Mesendoderm (in vitro differentiated cells): ENCODE measurements at places on chromosomes 11 and 22.

DNA sequence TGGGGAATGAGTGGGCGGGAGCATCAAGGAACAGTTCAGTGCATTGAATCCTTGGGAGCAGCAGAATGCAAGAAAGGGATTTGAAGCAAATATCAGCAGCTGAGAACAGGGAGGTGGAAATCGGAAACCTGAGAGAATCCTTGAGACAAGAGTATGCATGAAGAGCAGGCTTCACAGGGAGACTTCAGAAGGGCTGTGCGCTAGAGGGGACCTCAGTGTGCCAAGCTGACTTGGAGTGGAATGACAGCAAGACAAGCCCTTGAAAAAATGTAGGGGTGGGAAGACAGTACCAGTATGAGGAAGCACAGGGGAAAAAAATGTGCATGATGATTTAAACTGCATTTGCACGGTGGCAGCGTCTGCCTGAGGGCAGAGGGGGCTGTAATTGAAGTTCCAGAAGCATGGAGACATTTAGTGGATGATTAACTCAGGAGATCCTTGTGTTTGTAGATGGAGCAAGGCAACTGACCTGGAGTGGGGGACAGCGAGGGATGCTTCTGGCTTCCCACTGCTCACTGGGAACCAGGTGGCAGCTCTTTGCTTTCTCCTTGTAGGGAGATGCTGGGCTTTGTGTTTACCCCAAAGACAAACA is 204.9 kb upstream of the PLET1 start:
- DNase-seq, result no peak
- no peak overlapping the region for H3K4me3 ChIP-seq
- no peak overlapping the region for H3K27ac ChIP-seq
- H3K36me3 ChIP-seq, result no peaks in the 10 kb centered on the region

DNA sequence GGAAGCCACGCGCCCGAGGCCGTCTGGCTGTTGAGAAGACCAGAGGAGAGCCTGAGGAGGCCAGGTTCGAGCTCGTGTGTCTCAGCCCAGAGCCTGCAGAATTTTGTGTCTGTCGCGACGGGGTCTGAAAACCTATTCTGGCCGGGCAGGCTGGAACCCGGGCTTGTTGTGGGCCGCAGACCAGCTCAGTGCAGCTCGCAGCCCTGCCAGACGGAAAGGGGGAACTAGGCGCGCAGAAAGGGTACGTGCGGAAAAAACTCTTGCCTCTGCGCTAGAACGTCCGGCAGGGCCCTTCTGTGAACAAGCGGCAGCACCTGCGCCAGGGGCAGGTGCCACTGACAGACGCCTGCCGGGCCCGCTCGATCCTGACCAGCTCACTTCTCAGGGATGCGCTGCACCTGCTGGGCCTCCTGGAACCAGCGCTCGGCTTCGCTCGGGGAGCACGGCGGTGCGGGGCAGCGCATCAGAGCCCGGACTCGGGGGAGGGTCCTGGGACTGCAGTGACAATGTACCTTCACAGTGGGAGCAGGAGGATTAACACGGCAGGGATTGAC is 409.3 kb downstream of the BRD1 start:
- no peak for DNase-seq
- H3K27ac ChIP-seq, result no peak overlapping the region
- H3K27me3 ChIP-seq, result no peaks in the 10 kb centered on the region
- H3K4me3 ChIP-seq, result no peak overlapping the region
- no peaks in the 10 kb centered on the region for H3K36me3 ChIP-seq

DNA sequence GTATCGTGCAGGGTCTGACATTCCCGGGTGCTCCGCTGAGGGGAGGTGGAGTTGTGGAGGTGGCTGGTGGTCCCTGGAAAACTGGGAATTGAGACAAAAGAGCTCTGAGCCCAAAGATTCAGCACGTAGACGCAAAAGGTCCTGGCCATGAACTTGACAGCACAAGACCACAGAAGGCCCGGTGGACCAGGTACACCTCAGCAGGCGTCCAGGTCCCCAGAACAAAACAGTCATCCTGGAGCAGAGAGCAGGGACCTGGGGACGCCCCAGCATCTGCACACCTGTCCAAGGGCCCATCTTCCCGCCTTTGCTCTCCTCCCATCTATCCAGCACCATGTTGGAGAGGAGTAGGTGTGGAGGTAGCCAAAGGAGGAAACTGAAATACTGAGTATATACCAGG is 13.8 kb upstream of the MB start:
- DNase-seq, result no peak
- no peak overlapping the region for H3K4me3 ChIP-seq
- no peaks in the 10 kb centered on the region for H3K4me1 ChIP-seq
- no peaks in the 10 kb centered on the region for H3K36me3 ChIP-seq
- H3K27me3 ChIP-seq, result no peaks in the 10 kb centered on the region

DNA sequence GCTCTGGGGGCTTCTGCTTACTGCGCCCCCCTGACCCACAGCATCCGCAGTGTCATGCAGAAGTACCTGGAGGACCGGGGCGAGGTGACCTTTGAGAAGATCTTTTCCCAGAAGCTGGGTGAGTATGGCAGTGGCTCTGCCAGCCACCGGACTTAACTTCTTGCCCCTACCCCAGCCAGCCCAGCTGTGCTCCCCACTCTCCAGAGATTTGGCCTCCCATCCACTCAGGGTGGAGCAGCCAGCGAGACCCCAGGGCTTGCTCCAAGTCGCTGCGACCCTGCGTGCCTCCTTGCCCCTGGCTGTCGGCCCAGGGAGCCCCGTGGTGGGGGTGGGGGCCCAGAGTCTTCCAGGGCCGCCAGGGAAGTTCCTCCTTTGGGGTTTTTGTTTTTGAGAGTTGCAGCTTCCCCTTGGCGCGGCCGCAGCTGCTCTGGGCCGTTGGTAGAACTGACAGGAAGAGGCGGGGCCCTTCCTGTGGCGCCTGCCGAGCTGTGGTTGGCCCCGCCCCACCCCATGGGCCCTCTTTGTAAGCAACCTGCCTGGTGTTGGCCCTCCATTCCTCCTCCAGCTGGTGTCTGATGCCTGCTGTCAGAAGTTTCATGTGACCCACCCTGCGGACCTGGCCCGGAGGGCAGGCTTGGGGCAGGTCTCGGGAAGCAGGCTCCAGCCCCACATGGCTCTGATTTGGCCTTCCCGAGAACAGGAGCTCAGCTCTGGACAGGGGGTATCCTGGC is 11.1 kb downstream of the GRK2 start:
- H3K4me1 ChIP-seq, result peaks cover 8% of the 10 kb centered on the region
- peaks cover 9% of the 10 kb centered on the region for H3K36me3 ChIP-seq
- H3K4me3 ChIP-seq, result no peak overlapping the region

DNA sequence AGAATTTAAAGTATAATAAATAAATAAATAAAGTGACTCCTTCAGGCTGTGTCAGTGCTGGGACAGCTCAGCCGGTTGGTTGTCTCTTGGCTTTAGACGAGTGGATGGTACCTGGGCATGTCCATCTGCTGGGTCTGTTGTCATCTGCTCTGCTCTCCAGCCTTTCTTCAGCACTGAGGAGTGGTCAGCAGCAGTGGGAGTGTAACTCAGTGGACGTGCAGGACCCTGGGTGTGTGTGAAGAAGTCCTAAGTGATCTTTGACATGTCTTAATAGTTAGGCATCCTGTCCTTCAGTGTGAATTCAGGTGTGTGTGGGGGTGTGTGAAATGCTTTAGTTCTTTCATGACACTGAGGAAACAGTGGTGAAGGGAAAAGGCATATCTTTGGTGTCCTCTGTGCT is 24.3 kb downstream of the AMOTL1 start:
- H3K4me1 ChIP-seq, result peaks cover 16% of the 10 kb centered on the region
- no peak overlapping the region for H3K27ac ChIP-seq
- no peaks in the 10 kb centered on the region for H3K27me3 ChIP-seq
- no peaks in the 10 kb centered on the region for H3K36me3 ChIP-seq
- no peak for DNase-seq

GRCh38 chr11:118913411-118914125 is 12.2 kb downstream of the BCL9L start:
- no peak for DNase-seq
- H3K36me3 ChIP-seq, result no peaks in the 10 kb centered on the region
- H3K4me3 ChIP-seq, result no peak overlapping the region

- H3K36me3 ChIP-seq, result no peaks in the 10 kb centered on the region
- H3K4me3 ChIP-seq, result no peak overlapping the region
- no peak for DNase-seq
- no peaks in the 10 kb centered on the region for H3K27me3 ChIP-seq
- H3K4me1 ChIP-seq, result no peaks in the 10 kb centered on the region
- H3K27ac ChIP-seq, result no peak overlapping the region
These were observed 3.1 kb downstream of the DMC1 start for GRCh38 chr22:38566726-38567504.

DNA sequence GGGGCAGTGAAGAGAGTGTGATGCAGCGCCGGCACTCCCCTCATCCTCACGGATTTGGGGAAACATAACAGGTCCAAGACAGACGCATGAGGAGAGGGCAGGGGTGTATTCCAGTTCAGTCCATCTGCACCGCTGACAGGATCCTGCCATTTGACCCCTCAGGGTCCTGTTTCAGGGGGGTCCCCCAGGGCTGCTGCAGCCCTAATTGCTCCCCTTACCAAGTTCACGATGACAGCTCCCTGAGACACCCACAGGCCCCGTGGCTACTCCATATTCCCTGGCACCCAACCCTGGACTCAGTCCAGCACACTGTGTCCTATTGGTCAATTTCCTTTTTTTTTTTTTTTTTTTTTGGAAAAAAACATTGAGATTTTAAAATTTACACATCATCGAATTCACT is 41.5 kb downstream of the SHANK2 start:
- no peak overlapping the region for H3K27ac ChIP-seq
- H3K36me3 ChIP-seq, result no peaks in the 10 kb centered on the region
- no peak overlapping the region for H3K4me3 ChIP-seq
- no peak for DNase-seq
- no peaks in the 10 kb centered on the region for H3K27me3 ChIP-seq

GRCh38 chr22:28375761-28376534 is 303.7 kb downstream of the TTC28 start:
- DNase-seq, result no peak
- no peaks in the 10 kb centered on the region for H3K27me3 ChIP-seq
- no peaks in the 10 kb centered on the region for H3K36me3 ChIP-seq
- H3K27ac ChIP-seq, result no peak overlapping the region
- no peaks in the 10 kb centered on the region for H3K4me1 ChIP-seq
